Karpas-422 (cell line): ENCODE measurements at places on chromosomes 6 and 20.

- no peaks in the 10 kb centered on the region for H3K36me3 ChIP-seq
- DNase-seq = no peak
- peaks cover 4% of the 10 kb centered on the region for H3K4me1 ChIP-seq
Measured at GRCh38 chr20:56350842-56351241, 7.9 kb upstream of the FAM210B start.

DNA sequence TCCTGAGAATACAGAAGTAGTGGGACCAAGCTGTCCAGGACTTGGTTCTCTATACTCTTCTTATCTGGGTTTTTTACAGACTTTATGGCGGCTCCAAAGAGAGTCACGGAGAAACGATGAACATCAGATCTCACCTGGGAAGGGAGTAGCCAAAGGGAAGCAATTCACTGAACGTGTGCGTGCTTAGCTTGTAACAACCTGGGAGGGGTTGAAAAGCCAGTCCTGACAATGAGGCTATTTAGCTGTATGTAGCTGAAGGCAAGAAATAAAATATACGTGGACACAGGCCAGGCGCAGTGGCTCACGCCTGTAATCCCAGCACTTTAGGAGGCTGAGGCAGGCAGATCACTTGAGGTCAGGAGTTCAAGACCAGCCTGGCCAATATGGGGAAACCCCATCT is 18.2 kb upstream of the RBL1 start:
- H3K27me3 ChIP-seq = no peaks in the 10 kb centered on the region
- DNase-seq = no peak
- no peaks in the 10 kb centered on the region for H3K36me3 ChIP-seq
- H3K4me1 ChIP-seq = no peaks in the 10 kb centered on the region

GRCh38 chr6:130178692-130179091 is 44.1 kb downstream of the SAMD3 start:
- H3K27ac ChIP-seq = no peak overlapping the region
- no peak for DNase-seq
- no peaks in the 10 kb centered on the region for H3K4me1 ChIP-seq
- no peak overlapping the region for H3K4me3 ChIP-seq
- no peaks in the 10 kb centered on the region for H3K36me3 ChIP-seq

DNA sequence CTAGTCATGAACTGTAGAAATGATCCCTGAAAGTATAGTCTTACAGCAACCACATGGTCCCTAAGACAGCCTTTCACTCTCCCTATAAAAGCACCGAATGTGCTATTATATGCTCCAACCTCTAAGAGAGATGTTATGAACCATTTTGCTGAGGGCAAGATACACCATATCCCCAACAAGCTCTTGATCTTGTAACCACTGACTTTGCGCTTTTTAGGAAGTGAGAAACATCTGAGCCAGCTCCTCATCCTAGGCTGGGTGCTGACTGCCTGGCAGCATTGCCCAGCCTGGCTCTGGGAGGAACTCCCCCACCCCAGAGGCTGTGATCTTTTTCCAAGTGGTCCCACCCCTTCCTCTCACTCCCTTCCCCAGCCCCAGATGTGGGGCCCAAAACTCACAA is 3.1 kb upstream of the EMILIN3 start:
- H3K4me1 ChIP-seq = no peaks in the 10 kb centered on the region
- H3K27me3 ChIP-seq = no peaks in the 10 kb centered on the region
- no peak overlapping the region for H3K27ac ChIP-seq
- DNase-seq = no peak
- no peak overlapping the region for H3K4me3 ChIP-seq
- H3K36me3 ChIP-seq = no peaks in the 10 kb centered on the region

DNA sequence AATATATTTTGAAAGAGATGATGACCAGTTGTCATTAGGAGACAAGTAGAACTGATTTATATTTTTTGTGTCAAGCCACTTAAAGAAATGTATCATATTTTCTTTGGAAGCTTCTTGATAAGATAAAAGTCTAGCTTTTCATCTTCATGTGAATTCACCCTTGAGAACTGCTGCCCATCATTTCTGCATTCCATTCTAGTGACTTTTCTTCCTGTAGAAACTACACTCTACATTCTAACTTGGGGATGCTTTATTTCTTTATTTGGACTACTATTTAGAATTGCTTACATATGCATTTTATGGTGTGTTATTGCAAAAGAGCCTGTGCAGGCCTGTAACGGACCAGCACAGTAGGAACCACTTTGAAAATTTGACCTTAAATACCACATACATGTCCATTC is 335.0 kb upstream of the KCNQ5 start:
- H3K27ac ChIP-seq = no peak overlapping the region
- no peak for DNase-seq
- H3K36me3 ChIP-seq = no peaks in the 10 kb centered on the region
- no peaks in the 10 kb centered on the region for H3K27me3 ChIP-seq
- no peaks in the 10 kb centered on the region for H3K4me1 ChIP-seq
